Regular cardiac myocyte (primary cell): ENCODE measurements at places on chromosomes 1 and 21. TPM values are rescaled to one million over a fixed set of nuclear protein-coding genes. Genes with fewer than 3 reads are reported as not detected.

Gene RIMS3
- 0.38 and 0.85 TPM in 2 replicates for total RNA-seq

Gene RGS13
- not detected in 2 replicates for total RNA-seq

Gene FRRS1
- 20.7 and 39.2 TPM in 2 replicates for total RNA-seq

Gene OR2L2
- not detected in 2 replicates for total RNA-seq

Gene SERPINC1
- not detected in 2 replicates for total RNA-seq

Gene SPATA45
- total RNA-seq, result 1.1 TPM in 1 of 2 replicates, not detected in the other

Gene POFUT2
- 39.5 and 76.4 TPM in 2 replicates for total RNA-seq

Gene TAF12
- total RNA-seq, result 43.7 and 56.9 TPM in 2 replicates

Gene SLC44A5
- 0.38 and 0.56 TPM in 2 replicates for total RNA-seq

Gene TMEM240
- 1.5 and 3.7 TPM in 2 replicates for total RNA-seq

Gene FCRLB
- total RNA-seq, result 3.1 and 3.8 TPM in 2 replicates

Gene PGLYRP4
- total RNA-seq, result not detected in 2 replicates

Gene PGBD5
- under 0.01 TPM in 2 replicates for total RNA-seq

Gene CD1B
- total RNA-seq, result not detected in 2 replicates

Gene MAP1LC3C
- total RNA-seq, result 0.19 and 0.28 TPM in 2 replicates

Gene PODN
- total RNA-seq, result 5.6 and 22.3 TPM in 2 replicates

Gene INKA2
- 30.2 and 30.7 TPM in 2 replicates for total RNA-seq

Gene SCAMP3
- 32.1 and 42.9 TPM in 2 replicates for total RNA-seq

Gene DDR2
- 116 and 168 TPM in 2 replicates for total RNA-seq

Gene ELF3
- 0.77 and 2.5 TPM in 2 replicates for total RNA-seq

Gene S100A7
- not detected in 2 replicates for total RNA-seq

Gene LCE1A
- not detected in 2 replicates for total RNA-seq

Gene SLC45A3
- 3.6 and 3.7 TPM in 2 replicates for total RNA-seq

Gene ANXA9
- total RNA-seq, result not detected in 2 replicates

Gene CLCA1
- not detected in 2 replicates for total RNA-seq

Gene FMN2
- total RNA-seq, result 29.0 and 73.6 TPM in 2 replicates

Gene FCAMR
- under 0.01 TPM in 1 of 2 replicates, not detected in the other for total RNA-seq

Gene ANKRD35
- total RNA-seq, result 0.85 and 0.96 TPM in 2 replicates

Gene KRTAP21-2
- not detected in 2 replicates for total RNA-seq

Gene C1orf50
- total RNA-seq, result 5.0 and 5.9 TPM in 2 replicates

Gene C1QA
- total RNA-seq, result not detected in 2 replicates

Gene UFC1
- 109 and 118 TPM in 2 replicates for total RNA-seq

Gene CADM3
- 0.28 TPM in 1 of 2 replicates, not detected in the other for total RNA-seq

Gene CCT8
- total RNA-seq, result 279 and 396 TPM in 2 replicates

Gene SLAMF7
- total RNA-seq, result not detected in 2 replicates

Gene TMEM52
- 0.19 TPM in 1 of 2 replicates, not detected in the other for total RNA-seq

Gene AKNAD1
- 0.28 and 0.38 TPM in 2 replicates for total RNA-seq

Gene LCE1D
- not detected in 2 replicates for total RNA-seq

Gene ATP6V1G3
- not detected in 2 replicates for total RNA-seq

Gene TNNT2
- total RNA-seq, result not detected in 2 replicates

Gene SLC9C2
- total RNA-seq, result 0.28 TPM in 1 of 2 replicates, not detected in the other
